ENCODE measurements at places on chromosomes 3 and 15. TPM values are rescaled to one million over a fixed set of nuclear protein-coding genes. Genes with fewer than 3 reads are reported as not detected.

Gene EPHA6
- total RNA-seq: 0.48 TPM

Gene CFAP92
- 0.48 TPM for total RNA-seq

Gene GOLGA6A
- total RNA-seq: not detected

Gene PODXL2
- total RNA-seq: 3.1 TPM

Gene CYP8B1
- not detected for total RNA-seq

Gene RPP25
- 23.2 TPM for total RNA-seq

Gene ZNF654
- total RNA-seq: 15.0 TPM

Gene CISH
- total RNA-seq: 0.33 TPM

Gene CGNL1
- total RNA-seq: 20.2 TPM

Gene XIRP1
- total RNA-seq: not detected

Gene ATOSA
- 44.7 TPM for total RNA-seq

Gene FRMD4B
- total RNA-seq: 174 TPM

Gene SLCO2A1
- 2.6 TPM for total RNA-seq

Data from vein endothelial cell (primary cell).